ENCODE measurements at places on chromosomes 5 and 9.
A peak's percentile ranks its signal among the peaks of the same experiment; 100 is the strongest.

DNA sequence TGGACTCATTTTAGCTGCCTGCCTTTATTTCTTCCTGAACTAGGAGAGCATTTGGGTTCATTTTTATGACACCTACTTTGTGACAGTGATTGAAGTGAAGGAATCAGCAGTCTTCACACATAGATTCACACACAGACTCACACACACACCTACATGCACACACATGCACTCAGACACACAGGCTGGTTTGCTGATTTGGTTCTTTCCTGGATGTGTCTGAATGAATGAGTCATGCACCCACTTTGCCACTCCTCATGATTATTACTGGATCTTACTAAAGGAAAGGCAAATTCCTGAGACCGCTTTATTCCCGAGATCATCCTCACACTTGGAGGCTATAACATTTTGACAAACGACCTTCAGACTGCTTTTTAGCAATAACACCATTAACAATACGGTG lies 529.5 kb downstream of the AGTPBP1 start:
- DNase-seq = no peak

DNA sequence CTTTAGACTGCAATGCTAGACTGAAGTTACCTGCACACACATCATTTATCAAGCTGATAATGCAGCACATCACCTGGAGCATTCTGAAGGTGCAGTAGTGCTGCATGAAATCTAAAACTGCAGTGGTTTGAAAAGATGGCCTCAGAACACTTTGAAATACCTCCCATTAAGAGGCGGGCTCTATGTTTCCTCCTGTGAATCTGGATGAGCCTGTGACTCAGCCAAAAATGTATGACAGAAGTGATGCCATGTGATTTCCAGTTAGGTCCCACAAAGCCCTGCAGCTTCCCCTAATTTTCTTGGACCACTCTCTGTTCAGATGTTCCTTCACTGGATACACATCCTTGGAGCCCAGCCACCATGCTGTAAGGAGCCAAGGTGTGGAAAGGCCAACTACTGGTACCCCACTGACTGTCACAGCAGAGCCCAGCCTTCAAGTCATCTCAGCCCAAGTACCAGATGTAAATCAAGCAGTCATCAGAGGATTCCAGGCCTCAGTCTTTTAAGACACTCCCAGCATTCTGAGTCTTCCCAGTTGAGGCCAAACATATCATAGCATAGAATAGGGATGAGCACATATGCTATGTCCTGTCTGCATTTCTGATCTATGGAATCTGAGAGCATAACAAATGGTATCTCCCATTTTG lies 27.2 kb upstream of the DEPDC1B start:
- DNase-seq = no peak

- DNase-seq = no peak
Measured at GRCh38 chr5:59547731-59548130, 345.8 kb downstream of the PDE4D start.

- peak; percentile 47 for DNase-seq
Measured at GRCh38 chr5:96963267-96963666, 27.4 kb downstream of the LNPEP start.

DNA sequence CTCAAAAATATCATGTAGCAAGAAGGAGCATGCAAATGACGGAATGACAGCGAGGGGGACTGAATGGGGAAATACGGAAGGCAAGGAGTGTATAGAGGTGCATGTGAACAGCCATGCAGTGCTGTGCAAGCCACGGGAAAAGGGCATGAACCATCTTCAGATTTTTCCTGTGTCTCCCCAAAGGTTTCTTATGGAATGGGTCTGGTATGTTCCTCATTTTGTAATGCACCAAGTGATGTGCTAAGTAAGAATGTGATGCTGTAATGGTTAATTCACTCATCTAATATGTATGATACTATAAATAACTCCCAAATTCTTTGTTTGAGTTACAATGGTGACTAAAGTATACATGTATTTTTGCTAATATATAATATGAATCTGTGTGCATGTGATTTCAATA lies 99.0 kb upstream of the DAB2 start:
- DNase-seq = no peak

- DNase-seq = peak; percentile 77
Measured at GRCh38 chr9:136117291-136117915, 1.3 kb downstream of the TMEM250 start.

- DNase-seq = no peak
Measured at GRCh38 chr9:38294220-38294960, 98.1 kb upstream of the ALDH1B1 start.

DNA sequence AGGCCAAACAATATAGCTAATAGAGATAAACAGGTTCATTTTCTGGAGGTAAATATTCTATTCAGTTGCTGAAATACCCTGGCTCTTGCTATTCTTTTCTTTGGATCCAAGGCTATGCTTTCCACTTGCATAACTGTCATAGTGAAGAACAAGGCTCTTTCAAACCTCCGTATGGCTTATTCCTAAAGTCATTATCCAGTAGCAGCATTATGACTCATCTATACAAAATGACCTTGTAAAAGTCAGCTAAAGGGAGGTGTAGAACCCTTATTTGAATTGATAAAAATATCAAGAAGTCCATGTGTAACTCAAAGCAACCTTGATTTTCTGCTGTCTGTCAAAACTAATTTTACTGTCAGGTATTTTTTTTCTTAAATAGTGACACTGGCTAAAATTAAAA lies 447.8 kb downstream of the PLK2 start:
- no peak for DNase-seq

GRCh38 chr5:71912021-71912420 lies 192.9 kb downstream of the CARTPT start:
- DNase-seq = no peak

GRCh38 chr5:176630681-176631222 lies 277 bp downstream of the EIF4E1B start:
- no peak for DNase-seq

DNA sequence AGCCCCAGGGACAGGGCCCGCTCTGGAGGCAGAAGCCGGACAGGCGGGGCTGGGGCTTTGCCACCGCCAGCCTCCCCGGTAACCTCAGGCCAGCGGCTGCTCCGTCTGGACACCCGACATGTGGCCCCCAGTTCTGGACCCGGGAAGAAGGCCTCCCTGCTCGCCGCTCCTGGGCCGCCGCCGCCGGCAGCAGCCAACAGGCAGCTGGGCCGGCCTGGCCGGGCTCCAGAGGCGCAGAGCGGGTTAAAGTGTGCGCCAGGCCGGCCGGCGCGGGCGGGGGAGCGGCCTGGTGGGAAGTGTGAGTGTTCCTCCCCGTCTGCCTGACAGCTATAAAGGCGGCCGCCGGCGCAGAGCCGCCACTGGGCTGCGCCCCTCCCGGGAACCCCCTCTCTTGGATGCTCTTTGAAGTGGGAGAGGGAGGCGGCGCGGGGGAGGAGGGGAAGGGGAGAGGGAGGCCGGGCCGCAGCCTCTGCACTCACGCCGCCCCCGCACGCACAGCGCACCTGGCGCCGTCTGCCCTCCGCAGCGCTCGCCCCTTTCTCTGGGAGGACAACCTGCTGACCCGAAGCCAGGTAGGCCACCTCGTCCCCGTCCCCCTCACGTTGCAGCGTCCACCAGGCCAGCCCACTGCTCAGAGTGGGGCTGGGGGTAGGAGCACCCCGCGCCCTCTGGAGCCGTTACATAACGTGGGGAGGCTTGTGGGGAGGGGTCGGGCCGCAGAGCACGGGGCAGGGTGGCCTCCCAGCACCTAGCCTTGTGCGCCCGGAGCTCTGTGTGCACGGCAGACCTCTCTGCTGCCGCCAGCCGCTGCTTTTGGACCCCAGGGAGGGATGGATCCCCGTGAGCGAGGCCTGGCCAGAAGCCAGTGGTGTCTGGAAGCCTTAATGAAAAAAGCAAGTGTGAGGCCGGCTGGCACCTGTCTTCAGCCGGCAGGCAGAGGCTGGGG lies at the start of gene ADAMTSL2:
TSS of gene ADAMTSL2 (plus strand) at position 359 of the 946 bp plus-strand sequence. CDS start 2,009 bp downstream, outside the sequence.
- DNase-seq = no peak

- DNase-seq = no peak
Measured at GRCh38 chr5:121264605-121265004, 587.1 kb upstream of the FTMT start.

GRCh38 chr5:151568036-151568435 lies 23.1 kb downstream of the FAT2 start:
- no peak for DNase-seq

- DNase-seq = no peak
Measured at GRCh38 chr5:176473335-176474006, 25.3 kb downstream of the FAF2 start.

GRCh38 chr5:5772202-5772601 lies 349.7 kb downstream of the ICE1 start:
- DNase-seq = no peak

GRCh38 chr9:122346478-122347347 lies 24.1 kb upstream of the PTGS1 start:
- DNase-seq = no peak

- DNase-seq = no peak
Measured at GRCh38 chr5:96432216-96433065, 607 bp downstream of the PCSK1 start.

GRCh38 chr5:148972396-148972795 lies 90.5 kb downstream of the SH3TC2 start:
- DNase-seq = no peak

GRCh38 chr9:122402874-122403273 lies 32.0 kb downstream of the PTGS1 start:
- DNase-seq = no peak

DNA sequence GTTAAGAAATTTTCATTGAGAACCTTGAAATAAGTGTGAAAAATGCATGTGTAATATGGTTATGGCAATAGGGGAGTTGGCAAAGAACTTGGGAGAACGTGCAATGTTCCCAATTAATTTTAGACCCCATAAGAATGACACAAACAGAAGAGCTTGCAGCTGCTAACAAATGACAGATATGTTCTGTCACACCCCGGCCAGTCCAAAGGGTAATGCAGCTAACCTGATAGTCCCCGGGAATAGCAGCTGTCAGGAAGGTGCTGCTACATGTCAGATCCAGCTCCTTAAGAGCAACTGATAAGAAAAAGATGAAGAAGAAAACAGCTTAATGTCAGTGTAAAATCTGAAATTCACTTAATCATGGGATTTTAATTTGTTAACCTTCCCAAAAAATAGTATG lies 30.4 kb downstream of the SEMA5A start:
- DNase-seq = no peak

DNA sequence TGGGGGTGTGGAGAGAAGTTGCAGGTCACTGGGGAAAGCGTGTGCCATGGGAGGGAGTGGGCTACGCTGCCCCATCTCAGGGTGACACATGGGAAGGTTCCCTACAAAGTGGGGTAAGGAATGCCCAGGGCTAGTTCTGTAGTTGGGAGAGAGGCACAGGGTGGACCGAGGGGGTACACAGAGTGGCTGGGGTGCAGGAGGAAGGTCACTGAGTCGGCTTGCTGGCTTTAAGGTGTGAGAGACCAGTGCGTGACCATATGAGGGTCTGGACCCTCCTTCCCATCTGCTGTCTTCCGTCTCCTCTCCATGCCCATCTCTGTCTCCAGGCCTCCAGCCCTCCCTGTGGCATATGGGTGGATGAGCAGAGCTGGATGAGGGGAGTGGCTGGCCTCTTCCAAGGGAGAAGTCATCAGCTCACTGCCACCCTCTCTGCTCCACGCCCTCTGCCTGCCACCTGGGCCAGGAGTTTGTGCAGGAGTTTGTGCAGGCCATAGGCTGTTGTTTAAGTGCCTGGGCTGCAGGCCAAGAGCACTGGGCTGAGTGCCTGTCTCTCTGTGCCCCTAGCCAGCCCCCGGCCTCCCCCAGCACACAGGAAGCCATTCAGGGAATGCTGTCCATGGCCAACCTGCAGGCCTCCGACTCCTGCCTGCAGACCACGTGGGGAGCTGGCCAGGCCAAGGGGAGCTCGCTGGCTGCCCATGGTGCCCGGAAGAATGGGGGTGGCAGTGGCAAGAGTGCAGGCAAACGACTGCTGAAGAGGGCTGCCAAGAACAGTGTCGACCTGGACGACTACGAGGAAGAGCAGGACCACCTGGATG lies 96.8 kb downstream of the PHF2 start:
- DNase-seq = no peak

GRCh38 chr5:132294728-132295504 lies 722 bp downstream of the SLC22A4 start:
- DNase-seq = peak; percentile 90

GRCh38 chr5:180207593-180207992 lies 1.4 kb downstream of the RASGEF1C start:
- DNase-seq = no peak

DNA sequence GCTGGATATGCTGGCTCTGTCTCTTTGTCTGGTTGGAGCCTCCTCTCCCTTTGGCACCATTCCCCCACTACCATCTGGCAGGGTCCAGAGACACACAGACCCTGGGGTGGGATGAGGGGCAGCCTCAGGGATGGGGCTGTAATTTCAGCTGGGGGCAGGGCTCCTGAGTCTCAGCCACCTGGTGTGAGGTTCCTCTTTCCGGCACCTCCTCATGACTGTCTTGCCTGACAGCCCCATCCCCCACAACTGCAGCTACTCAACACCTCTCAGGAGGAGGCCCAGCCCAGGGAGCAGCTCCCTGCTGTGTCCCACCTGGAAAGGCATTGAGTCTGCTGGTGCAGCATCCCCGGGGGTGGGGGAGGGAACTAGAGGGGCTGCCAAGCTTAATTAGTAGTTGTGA lies 11.7 kb upstream of the RPS14 start:
- DNase-seq = no peak

DNA sequence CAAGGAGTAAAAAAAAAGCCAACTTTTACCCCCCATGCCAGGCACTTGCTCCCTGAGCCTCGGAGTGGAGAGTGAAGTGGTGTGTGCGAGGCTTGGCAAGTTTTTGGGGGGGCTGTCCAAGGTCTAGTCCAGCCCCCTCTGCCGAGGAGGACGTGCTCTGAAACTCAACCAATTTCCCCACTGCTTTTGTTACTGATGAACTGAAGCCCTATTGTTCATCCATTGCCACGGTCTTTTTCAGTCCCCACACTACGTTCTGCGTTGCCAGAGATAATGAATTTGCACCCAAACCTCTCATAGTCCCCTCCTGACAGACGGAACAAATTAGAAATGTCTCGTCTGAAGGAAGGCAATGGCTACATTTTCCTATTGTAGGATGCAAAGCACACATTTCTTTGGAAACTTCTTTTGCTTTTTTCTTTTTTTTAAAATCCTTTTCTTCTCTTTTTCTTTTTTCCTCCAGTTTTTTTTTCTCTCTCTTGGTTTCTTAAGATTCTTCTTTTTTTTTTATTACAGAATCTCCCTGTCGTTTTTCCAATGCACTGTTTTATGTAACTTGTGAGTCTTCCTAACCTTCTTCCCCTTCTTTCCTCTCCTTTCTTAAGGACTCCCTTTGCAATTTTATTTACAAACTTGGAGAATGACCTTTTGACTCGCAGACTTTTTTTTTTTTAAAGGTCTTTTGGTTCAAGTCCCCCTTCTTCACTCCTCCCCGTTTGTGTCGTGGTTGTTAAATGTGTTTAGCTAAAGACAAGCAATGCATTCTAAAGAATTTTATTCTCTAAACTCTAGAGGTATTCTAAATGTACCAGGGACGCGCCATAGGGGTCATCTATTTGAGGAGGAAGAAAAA lies 209.5 kb downstream of the MEF2C start:
- DNase-seq = no peak

- no peak for DNase-seq
Measured at GRCh38 chr5:135010502-135011354, 23.3 kb downstream of the PITX1 start.

- DNase-seq = no peak
Measured at GRCh38 chr5:151258816-151259215, 5.8 kb downstream of the GM2A start.

All from activated CD4-positive, alpha-beta T cell treated with anti-CD3 and anti-CD28 coated beads, Interleukin-10, Interleukin-2, amounts not matched to agents 100 ng/mL and 50 ng/mL, durations not matched to agents 16 hours and 8 hours (primary cell).